ENCODE measurements at places on chromosomes 3 and 15.

DNA sequence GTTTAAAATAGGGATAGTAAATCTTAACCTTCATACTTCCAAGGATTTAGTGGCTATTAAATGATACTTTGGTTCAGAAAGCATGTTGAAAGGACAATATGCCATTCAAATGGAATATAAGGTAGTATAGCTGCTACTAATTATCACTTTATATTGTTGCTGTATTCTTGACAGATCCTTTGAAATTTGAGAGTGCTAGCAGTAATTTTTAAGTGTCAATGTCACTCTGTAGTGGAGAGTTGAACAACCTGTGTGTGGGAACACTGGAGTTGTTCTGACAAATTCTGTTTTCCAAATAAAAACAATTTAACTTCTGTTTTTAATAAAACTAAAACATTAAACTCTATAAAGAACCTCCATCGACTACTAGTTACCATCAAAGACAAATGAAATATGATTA lies 565.7 kb downstream of the FGF12 start:
- no peak for DNase-seq

DNA sequence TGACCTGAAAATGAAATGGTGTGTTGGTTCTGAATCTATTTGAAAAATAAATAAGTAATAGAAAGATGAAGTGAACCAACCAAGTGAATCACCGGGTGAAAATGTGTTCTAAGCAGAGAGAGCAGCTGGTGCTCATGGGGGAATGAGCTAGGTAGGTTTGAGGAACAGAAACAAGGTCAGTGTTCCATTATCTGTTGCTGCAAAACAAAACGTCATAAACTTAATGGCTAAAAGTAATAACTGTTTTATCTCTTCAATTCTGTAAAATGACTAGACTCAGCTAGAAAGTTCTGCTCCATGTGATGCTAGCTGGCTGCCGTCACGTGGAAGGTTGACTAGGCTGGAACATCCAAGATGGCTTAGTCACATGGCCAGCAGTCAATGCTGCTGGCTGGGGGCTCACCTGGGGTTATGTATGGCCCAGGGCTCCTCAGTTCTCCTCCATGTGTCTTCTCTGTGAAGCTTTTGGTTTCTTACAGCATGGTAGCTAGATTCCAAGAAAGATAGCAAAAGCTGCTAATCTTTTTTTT lies 13.3 kb upstream of the SH3BP5 start:
- DNase-seq, result no peak

DNA sequence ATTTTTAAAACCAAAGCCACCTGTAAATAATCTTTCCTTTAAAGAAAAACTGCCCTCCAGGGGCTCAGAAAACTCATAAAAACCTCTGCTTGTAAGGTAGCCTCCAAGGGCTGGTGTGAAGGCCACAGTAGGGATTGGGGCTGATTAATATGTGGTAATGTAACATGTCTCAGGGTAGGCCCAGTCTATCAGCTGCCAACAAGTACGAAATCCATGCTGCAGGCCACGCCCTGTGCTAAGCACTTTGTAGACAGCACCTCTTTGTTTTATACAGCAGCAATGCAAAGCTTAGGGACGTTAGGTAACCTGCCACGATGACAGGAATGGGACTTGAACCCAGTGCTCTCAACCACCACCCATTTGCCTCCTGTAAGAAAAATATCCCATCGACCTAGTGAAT lies 65.6 kb upstream of the PRICKLE2 start:
- DNase-seq, result no peak

- DNase-seq, result no peak
These were observed 43.3 kb downstream of the TGFBR2 start for GRCh38 chr3:30649572-30650318.

GRCh38 chr3:144771381-144771870 lies 799.8 kb downstream of the DIPK2A start:
- DNase-seq, result no peak
